Kidney tubule cell (primary cell): ENCODE measurements at places on chromosomes 13 and 19.
A peak's percentile ranks its signal among the peaks of the same experiment; 100 is the strongest.

GRCh38 chr19:27776020-27776419 is 1436.9 kb downstream of the UQCRFS1 start:
- DNase-seq: no peak

DNA sequence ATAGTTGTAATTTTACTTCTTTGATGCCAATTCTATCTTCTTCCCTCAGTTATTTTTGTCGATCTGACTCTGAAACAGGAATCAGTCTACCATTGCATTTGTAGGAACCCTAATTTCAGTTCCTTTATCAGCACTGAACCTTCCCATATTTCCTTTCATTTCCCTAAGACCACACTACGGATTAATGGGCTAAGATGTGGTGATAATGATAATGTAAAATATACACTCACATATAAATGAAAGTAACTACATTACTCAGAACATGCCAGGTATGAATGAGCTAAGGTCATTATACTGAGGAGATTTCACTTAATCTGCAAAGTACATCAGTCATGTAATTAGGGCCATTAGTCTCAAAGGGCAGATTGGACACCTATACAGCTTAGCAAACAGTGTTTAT is 60.2 kb upstream of the RFC3 start:
- no peak for DNase-seq

- peak; percentile 8 for DNase-seq
Measured at GRCh38 chr13:52707375-52707774, 32.2 kb downstream of the CNMD start.

GRCh38 chr13:23579896-23580683 is 9.9 kb downstream of the TNFRSF19 start:
- DNase-seq: peak; percentile 20

DNA sequence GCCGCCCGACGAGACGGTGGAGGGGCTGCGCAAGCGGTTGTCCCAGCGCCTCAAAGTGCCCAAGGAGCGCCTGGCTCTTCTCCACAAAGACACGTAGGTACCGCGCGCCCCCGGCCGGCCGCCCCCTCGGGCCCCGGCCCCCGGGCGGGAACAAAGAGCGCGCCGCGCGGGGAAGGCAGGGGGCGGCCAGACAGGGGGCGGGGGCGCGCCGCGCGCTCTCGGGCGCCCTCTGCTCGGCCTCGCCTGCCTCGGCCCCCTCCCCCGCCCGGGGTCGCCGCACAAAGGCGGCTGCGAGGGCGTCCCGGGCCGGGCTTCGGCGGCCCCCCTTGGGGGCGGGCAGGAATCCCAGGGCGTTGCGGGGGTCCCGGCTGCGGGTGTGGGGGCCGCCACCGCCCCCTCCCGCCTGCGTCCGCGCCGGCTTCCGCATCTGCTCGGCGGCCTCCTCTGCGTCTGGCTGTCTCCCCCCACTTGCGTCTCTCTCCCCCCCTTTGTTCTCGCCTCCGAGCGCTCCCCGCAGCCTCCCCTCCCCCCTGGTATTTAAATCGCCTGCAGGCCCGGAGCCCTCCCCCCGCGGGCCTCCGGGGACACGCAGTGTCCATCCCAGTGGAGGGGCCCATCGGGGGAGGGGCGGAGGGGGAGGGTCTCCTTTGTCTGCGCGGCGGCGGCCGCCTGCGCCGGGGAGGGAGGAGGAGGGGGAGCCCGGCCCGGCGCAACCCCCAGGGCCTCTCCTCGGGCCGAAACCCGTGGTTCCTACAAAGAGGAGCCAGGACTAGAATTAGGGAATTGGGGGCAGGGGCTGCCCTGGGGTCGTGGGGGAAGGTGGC is 2.3 kb downstream of the MIDN start:
- peak; percentile 60 for DNase-seq

GRCh38 chr13:43074824-43075510 is 51.6 kb downstream of the DNAJC15 start:
- DNase-seq: no peak

GRCh38 chr19:11125994-11126685 is 29.4 kb downstream of the SPC24 start:
- peak; percentile 69 for DNase-seq

DNA sequence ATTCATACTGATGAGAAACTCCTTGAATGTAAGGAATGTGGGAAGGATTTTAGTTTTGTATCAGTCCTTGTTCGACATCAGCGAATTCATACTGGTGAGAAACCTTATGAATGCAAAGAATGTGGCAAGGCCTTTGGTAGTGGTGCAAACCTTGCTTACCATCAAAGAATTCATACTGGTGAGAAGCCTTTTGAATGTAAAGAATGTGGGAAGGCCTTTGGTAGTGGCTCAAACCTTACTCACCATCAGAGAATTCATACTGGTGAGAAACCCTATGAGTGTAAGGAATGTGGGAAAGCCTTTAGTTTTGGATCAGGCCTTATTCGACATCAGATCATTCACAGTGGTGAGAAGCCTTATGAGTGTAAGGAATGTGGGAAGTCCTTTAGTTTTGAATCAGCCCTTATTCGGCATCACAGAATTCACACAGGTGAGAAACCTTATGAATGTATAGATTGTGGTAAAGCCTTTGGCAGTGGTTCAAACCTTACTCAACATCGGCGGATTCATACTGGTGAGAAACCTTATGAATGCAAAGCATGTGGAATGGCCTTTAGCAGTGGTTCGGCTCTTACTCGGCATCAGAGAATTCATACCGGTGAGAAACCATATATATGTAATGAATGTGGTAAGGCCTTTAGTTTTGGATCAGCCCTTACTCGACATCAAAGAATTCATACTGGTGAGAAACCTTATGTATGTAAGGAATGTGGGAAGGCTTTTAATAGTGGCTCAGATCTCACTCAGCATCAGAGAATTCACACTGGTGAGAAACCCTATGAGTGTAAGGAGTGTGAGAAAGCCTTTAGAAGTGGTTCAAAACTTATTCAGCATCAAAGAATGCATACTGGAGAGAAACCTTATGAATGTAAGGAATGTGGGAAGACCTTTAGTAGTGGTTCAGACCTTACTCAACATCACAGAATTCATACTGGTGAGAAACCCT is 26.6 kb downstream of the ZNF345 start:
- DNase-seq: no peak

DNA sequence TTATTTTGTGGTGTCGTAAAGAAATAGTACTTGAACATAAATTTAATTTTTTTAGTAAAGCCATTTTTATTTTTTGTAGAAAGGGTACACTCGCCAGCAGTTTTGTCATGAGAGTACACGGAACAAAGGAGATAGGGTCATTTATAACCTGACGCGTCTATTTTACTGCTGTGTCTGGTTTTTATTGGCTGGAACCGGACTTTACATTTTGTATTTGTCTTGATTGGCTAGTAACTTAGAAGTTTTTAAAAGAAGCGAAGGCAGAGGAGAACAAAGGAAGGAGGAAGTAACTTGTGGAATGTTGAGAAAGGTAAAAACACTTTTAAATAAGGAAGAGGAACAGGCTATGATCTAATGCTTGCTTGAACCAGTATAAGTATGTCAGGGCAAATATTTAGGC is 43.5 kb downstream of the TRPM4 start:
- no peak for DNase-seq

DNA sequence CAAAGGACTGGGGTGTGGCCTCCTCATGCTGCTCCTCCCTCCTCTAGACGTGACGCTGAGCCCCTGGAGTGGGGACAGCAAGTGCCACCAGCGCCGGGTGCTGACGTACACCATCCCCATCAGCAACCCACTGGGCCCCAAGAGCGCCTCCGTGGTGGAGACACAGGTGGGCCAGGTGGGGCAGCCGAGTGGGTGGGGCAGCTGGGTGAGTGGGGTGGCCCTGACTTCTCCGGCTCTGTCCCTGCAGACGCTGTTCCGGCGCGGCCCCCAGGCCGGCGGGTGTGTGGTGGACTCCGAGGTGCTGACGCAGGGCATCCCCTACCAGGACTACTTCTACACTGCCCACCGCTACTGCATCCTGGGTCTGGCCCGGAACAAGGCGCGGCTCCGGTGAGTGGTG is 11.1 kb upstream of the SCN1B start:
- DNase-seq: no peak

DNA sequence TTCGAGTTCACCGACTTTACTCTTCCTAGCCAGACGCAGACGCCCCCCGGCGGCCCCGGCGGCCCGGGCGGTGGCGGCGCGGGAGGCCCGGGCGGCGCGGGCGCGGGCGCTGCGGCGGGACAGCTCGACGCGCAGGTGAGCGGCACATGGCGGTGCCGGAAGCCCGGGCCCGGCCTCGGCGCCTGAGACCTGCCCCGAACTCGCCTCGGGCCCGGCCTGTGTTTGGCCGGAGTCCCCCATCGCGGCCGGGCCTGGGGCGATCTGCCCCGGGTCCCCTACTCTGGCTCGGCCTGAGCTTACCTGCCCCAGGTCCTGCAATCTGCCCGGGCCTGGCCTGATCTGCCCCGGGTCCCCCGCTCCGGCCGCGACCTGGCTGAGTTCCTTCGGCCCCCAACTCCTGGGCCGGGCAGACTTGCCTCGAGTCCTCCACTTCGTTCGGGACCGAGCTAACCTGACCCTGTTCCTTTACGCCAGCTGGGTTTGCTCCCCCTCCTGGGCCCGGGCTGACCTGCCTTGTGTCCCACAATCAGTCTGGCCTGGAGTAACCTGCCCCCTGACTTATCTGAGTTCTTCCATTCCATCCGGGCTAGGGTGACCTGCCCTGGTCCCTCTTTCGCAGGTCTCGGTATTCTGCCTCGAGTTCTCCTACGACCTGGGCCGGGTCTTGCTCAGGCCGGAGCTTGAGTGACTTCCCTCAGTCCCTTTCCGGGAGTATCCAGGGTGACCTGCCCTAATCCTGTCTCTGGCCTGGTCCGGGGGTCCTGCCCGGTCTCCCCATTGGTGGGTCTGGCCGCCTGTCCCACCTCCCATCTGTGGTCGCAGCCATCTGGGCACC is 764 bp downstream of the UPF1 start:
- peak; percentile 34 for DNase-seq

DNA sequence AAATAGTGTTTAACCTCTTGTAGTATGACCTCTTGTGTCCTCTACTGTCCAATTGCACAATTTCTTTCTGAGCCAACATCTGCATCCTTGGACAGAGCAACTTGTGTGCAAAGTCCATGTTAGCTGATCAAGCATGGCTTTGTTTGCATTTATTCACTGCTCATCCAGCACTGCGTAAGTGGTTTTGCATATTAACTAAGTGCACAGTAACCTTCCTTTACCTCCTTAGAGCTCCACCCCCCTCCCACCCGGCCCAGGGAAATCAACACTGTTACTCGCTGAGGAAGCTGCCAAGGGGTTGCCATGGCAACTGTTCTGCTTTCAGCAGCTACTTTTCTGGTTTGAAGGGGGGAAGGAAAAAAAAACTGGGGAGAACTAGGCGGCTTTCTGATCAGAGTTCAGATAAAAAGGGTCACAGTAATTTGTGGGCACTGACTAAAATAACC is 153.5 kb upstream of the KLF12 start:
- peak; percentile 79 for DNase-seq

- DNase-seq: peak; percentile 39
Measured at GRCh38 chr13:20340759-20341171, 108.6 kb upstream of the GJB6 start.

- no peak for DNase-seq
Measured at GRCh38 chr13:53073711-53074110, 45.1 kb downstream of the OLFM4 start.

- DNase-seq: peak; percentile 83
Measured at GRCh38 chr19:10936661-10937084, 8.1 kb downstream of the TIMM29 start.

- no peak for DNase-seq
Measured at GRCh38 chr19:45166723-45167252, 6.0 kb upstream of the NKPD1 start.

DNA sequence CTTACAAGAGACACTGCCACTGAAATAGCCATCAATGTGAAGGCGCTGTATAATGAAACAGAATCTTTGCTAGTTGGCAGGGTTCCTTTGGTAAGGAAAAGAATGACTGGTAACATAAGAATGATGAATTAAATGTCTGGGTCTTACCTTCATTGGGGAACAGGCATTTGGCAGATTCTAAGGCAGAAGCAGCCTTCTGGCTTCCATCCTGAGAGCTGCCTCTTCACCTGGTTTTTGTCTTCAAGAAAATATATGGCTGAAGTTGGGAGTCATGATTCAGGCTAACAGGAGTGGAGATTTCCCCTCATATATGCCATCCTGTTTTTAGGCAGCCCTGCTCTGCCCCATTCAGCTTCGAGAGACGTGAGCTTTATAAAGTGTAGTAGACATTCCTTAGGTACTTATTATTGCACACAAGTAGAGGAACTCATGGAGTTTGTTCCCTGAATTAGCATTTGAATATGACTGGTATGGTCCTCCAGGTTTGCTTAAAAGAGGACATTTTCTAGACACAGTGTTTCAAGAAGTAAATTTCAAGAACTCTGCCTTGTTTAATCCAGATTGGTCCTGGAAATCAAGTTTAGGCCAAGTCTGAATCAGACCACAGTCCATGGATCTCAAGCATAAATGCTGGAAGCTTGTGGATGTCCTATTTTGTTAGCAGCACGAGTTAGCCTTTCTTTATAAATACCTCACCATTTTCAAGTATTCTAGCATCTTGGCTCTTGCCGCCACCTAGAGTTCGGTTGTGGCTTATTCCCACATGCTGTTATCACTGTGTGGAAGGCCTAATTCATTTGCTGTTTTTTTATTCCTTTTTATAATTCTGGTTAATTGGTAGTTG is 56.2 kb upstream of the AKAP11 start:
- DNase-seq: peak; percentile 41

- no peak for DNase-seq
Measured at GRCh38 chr13:111171629-111172028, 56.5 kb downstream of the ARHGEF7 start.

DNA sequence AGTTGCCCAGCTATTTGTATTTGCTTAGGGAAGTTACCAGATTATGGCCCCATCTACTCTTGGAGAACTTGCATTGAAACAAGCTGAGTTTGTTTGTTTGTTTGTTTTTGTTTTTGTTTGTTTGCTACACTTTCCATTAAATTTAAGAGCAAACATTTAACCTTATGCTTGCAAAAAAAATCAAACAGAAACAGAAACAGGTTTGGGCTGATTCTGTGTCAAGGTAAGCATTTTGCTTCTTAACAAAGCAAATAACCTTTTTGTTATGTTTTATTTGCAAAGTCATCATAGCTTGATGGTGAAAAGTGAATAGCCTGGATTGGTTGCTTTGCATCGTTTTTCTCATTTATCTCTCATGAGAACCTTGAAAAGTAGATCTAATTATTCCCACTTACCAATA is 531.8 kb downstream of the EFNB2 start:
- DNase-seq: no peak

GRCh38 chr13:29710511-29710910 is 115.0 kb upstream of the SLC7A1 start:
- DNase-seq: no peak

GRCh38 chr13:48412881-48413351 is at the start of gene LPAR6:
LPAR6 (minus strand) TSS chr13:48413113; CDS start chr13:48412423, 690 bp downstream.
- DNase-seq: peak; percentile 69

DNA sequence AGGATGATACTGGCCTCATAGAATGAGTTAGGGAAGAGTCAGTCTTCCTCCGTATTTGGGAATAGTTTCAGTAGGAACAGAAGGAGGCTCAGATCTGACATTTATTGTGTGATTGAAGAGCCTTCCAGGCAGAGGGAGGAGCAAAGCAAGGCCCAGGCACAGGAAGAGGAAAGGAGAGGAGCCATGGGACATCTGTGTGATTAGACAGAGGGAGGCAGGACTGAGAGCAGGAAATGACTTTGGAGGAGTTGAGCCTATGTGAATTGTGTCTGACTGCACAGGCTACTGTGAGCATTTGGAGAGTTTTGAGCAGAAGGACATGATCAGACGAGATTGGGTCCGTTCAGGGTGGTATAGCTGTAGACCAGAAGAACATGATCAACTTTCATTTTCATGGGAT is 8.5 kb downstream of the SIGLEC7 start:
- DNase-seq: no peak
